HFFc6 (cell line): ENCODE measurements at places on chromosomes 5 and 9. TPM values are rescaled to one million over a fixed set of nuclear protein-coding genes. Genes with fewer than 3 reads are reported as not detected.

GRCh38 chr5:142499591-142500226 lies 174.9 kb upstream of the SPRY4 start:
- no peaks in the 10 kb centered on the region for H3K36me3 ChIP-seq
- no peak overlapping the region for H3K4me3 ChIP-seq
- no peak for DNase-seq
- no peak overlapping the region for H3K27ac ChIP-seq

GRCh38 chr5:150640311-150641005 lies at the start of gene SYNPO:
TSS of gene SYNPO (plus strand) at chr5:150640660. CDS start at chr5:150648276, 7,616 bp downstream.
- peak within 1 kb of the TSS; percentile 89 for H3K4me3 ChIP-seq
- H3K4me1 ChIP-seq, result peaks cover 100% of the 10 kb centered on the region

Gene TAF11L8
- not detected in 3 replicates for total RNA-seq

Gene PDZD2
- 0.02 to 0.46 TPM (median 0.06 TPM) in 3 replicates for total RNA-seq

DNA sequence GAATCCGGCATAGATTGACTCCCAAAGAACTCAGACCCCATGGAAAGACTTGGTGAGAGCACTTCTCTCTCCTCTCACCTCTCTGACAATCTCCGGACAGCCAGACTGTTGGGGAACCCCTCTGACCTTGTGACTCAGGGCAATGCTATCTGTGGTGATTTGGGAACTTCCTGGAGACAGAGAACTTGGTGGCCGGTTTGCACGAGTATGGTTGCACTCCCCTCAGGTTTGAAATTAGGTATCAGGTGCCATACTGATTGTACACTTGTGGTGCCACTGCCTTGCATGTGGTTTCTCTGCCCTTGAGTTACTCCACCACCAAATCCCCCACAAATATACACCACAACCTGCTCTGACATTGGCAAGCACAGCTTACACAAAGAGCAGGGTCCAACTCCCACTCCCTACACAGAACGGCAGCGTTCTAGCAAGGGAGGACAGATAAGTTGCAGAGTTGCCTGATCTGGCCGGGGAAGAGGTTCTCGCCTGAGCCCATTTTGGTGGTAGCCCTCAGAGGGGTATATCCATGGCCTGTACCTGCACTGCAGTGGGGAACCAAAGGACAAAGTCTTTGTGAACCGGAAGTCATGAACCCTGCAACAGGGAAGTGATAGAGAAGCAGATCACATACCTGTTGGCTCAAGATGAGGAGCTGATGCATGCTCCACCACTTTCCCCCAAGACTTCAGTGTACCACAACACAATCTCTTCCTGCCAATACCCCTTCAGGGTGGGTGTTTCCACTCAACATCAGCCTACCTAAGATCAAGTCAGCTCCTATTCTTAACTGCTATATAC lies 255.1 kb downstream of the MCTP1 start:
- DNase-seq, result no peak
- no peak overlapping the region for H3K4me3 ChIP-seq
- H3K27me3 ChIP-seq, result peaks cover 6% of the 10 kb centered on the region
- no peak overlapping the region for H3K27ac ChIP-seq
- H3K4me1 ChIP-seq, result peaks cover 32% of the 10 kb centered on the region

- no peak overlapping the region for H3K4me3 ChIP-seq
- no peak overlapping the region for H3K27ac ChIP-seq
- H3K4me1 ChIP-seq, result no peaks in the 10 kb centered on the region
Observed at GRCh38 chr5:156277290-156277689, 49.7 kb upstream of the SGCD start.

Gene SPATA6L
- total RNA-seq, result 0.41 to 0.70 TPM (median 0.53 TPM) in 3 replicates

DNA sequence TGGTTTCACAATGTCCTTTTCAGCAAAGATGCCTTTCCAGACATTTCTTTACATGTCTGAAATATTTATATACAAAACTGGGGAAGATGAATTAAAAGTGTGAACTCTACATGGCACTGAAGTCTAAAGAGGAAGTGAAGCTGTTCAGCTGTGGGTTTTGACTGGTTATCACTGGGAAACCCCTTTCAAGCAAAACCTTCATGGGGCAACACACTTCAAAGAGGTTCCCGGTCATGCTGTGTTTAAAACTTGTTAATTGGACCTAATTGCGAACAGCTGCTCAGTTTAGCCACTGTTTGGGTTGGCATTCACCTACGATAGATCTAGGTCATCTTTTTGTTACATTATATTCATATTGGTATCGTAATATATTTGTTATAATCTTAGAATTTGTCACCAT lies 20.0 kb upstream of the GDNF start:
- H3K4me1 ChIP-seq, result no peaks in the 10 kb centered on the region
- H3K27me3 ChIP-seq, result peaks cover 4% of the 10 kb centered on the region; the same call in 1 of the 2 replicates
- no peaks in the 10 kb centered on the region for H3K36me3 ChIP-seq

- H3K4me3 ChIP-seq, result no peak overlapping the region
- H3K27me3 ChIP-seq, result no peaks in the 10 kb centered on the region
- H3K27ac ChIP-seq, result peak overlapping the region; percentile 80
- peaks cover 22% of the 10 kb centered on the region for H3K4me1 ChIP-seq
- peak; percentile 25 for DNase-seq
- H3K36me3 ChIP-seq, result peaks cover 12% of the 10 kb centered on the region
Observed at GRCh38 chr5:141565826-141566570, 52.8 kb downstream of the DIAPH1 start.

- H3K4me3 ChIP-seq, result no peak overlapping the region
- DNase-seq, result no peak
- H3K36me3 ChIP-seq, result peaks cover 43% of the 10 kb centered on the region
Observed at GRCh38 chr9:98108531-98109031, 10.4 kb downstream of the TRIM14 start.

GRCh38 chr5:120124961-120125360 lies 339.1 kb upstream of the PRR16 start:
- DNase-seq, result peak; percentile 51
- H3K27ac ChIP-seq, result no peak overlapping the region
- peaks cover 6% of the 10 kb centered on the region for H3K4me1 ChIP-seq
- H3K27me3 ChIP-seq, result peaks cover 3% of the 10 kb centered on the region; the same call in 1 of the 2 replicates
- H3K4me3 ChIP-seq, result no peak overlapping the region
